ENCODE measurements at places on chromosomes 7 and 10. TPM values are rescaled to one million over a fixed set of nuclear protein-coding genes. Genes with fewer than 3 reads are reported as not detected.

DNA sequence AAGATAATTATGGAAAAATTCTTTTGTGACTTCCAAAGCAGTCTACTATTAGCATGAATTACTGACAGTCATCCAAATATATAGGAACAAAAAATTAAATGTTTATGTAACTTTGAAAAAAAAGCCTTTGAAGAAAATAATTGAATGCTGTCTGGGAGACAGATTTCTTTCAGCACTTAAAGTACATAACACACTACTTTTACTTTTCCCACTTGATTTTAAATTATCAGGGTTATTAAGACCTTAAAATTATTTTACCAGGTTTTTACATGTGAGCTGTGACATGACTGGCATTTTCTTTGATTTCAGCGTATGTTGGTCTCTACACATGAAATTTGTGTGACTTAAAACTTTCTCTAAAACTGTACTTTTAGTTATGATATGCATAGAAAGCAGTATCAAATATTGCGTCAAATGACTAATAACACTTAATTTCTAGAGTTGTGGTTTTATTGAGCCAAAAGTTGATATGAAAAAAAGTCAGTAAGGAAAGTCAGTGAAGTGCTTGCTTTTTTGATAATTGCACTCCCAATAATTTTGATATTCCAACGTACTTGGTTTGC lies 3.1 kb downstream of the PTEN start:
- H3K36me3 ChIP-seq = peaks cover 9% of the 10 kb centered on the region

DNA sequence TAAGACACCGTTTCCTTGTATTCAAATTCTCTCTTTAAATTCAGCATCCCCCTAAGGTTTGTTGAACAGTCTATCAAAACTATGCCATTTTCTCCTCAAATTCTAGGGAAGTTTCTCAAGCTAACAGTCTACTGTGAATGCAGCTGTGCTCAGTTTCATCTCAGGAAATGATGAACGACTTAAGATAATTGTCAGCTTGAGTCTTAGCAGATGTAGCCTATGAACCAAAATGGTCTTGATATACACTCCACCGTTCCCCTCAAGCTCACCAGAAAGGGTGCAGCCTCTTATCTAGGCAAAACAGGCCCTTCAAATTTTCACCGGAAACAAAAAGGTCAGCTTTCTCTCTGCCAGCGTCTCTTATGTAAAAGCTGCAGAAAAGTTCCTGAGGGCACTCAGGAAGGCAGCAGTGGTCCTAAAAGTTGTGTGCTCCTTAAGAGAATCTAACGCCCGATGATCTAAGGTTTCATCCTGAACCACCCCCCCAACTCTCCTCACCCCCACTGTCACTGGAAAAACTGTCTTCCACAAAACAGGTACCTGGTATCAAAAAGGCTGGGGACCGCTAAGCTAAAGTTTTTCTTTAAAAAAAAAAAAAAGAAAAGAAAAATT lies 2.1 kb downstream of the DNAJC9 start:
- peak overlapping the region; percentile 94 for H3K4me3 ChIP-seq
- peak overlapping the region; percentile 74 for H3K27ac ChIP-seq
- H3K4me1 ChIP-seq = peaks cover 27% of the 10 kb centered on the region
- no peak for DNase-seq

DNA sequence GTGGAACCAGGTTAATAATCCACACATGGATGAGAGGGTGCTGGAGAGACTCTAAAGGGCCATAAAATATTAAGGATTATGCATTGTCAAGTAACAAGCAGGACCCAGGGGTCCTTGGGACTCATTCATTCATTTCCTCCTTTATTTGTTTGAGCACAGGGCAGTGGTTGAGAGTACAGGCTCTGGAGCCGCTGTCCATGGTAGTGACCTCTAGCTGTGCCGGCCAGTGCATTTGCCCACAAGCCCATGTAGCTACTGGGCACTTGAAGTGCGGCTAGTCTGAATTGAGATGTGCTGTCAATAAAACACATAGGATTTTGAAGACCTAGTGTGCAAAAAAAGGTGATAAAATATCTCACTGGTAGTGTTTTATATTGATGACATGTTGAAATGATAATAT lies 137.6 kb downstream of the C10orf105 start:
- no peak overlapping the region for H3K4me3 ChIP-seq
- H3K4me1 ChIP-seq = peaks cover 7% of the 10 kb centered on the region
- DNase-seq = no peak
- H3K36me3 ChIP-seq = no peaks in the 10 kb centered on the region
- no peak overlapping the region for H3K27ac ChIP-seq
- no peaks in the 10 kb centered on the region for H3K27me3 ChIP-seq

DNA sequence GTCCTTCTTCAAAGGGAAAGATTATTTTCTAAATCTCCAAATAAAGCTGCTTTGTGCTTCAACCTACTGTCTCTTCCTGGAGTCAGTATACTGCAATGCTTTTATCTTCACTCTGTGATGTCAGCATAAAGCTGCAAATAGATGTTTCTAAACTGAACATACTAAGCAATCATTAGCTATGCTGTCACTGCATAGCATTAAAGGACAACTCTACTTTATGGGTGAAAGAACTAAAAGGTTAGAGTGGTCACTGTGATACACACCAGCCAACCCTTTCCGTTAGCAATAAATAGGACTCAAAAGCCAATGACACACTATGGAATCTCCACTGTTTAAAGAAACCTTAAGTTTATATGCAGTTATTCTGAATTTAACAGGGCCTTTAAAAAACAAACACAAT lies 1.8 kb downstream of the CCDC186 start:
- H3K27ac ChIP-seq = 0 out of 2 replicates have a peak overlapping the region, but pooled peaks have one; percentile 7
- no peaks in the 10 kb centered on the region for H3K27me3 ChIP-seq
- DNase-seq = no peak

CALHM1 gene
- total RNA-seq = 0.30 TPM

PGAM2 gene
- total RNA-seq = 2.4 TPM

DNA sequence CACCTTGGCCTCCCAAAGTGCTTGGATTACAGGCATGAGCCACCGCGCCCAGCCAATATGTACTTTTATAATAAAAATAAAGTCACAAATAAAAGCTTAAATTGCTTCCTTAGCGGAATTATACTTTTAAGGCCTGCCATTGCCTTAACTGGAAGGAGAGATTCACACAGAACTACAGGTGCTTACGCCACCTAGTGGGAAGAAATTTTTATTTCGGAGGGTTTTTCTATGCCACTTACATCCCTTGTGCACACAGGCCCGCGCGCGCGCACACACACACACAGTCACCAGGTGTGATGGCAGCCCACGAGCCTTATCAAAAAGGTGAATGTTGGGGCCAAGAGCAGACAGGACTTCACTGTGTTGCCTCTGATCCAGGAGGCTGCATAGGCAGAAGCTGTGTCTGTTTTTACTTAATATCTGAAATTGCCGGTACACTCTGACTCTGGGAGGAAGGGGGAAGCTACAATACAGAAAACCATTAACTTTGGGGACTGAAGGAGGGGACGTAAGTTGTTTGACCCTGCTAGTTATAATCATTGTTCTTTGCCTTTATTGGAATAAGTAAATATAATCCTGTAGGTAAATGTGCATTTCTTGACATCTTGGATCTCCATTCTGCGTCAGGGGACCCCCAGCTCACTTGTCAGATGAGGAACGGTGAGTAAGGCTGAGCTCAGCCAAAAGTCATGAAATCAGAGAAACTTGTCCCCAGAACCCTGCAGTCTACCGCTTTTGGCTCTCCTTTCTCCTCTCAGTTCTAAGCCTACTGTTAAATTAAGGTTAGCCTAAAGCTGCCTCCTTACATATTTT lies 87.1 kb downstream of the SLC16A9 start:
- no peak overlapping the region for H3K27ac ChIP-seq
- no peaks in the 10 kb centered on the region for H3K36me3 ChIP-seq
- H3K4me3 ChIP-seq = no peak overlapping the region
- peaks cover 17% of the 10 kb centered on the region for H3K4me1 ChIP-seq

DNA sequence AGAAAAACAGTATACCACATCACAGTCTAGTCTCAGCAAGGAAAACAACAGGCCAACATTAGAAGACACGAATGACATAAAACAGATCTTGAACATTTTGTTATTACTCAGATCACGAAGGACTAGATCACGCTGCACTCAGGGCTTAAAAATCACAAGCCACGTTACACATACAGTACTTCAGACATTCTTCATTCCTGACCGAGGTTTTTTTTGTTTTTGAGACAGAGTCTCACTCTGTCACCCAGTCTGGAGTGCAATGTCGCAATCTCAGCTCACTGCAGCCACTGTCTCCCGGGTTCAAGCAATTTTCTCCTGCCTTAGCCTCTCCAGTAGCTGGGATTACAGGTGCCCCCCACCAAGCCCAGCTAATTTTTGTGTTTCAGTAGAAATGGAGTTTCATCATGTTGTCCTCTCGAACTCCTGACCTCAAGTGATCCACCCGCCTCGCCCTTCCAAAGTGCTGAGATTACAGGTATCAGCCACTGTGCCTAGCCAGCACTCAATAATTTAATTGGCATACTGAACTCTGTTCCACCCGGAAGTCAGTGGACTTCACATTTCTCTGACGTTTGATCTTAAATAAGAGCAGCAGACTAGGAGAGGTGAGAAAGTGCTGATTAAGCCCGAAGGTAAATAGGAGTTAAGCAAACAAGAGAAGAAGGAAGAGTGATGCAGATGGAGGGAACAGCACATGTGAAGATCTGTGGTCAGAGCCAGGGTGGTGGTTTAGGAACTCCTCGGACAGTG lies 3.5 kb downstream of the AIMP2 start:
- peaks cover 15% of the 10 kb centered on the region for H3K4me1 ChIP-seq
- H3K4me3 ChIP-seq = no peak overlapping the region
- H3K27ac ChIP-seq = peak overlapping the region; percentile 87

- H3K4me1 ChIP-seq = peaks cover 30% of the 10 kb centered on the region
- H3K27ac ChIP-seq = no peak overlapping the region
- 0 out of 2 replicates have a peak, but pooled peaks cover 3% of the 10 kb centered on the region for H3K36me3 ChIP-seq
- no peak overlapping the region for H3K4me3 ChIP-seq
- DNase-seq = no peak
These were observed 12.9 kb downstream of the UNCX start for GRCh38 chr7:1245524-1246050.

ADAM12 gene
- total RNA-seq = 0.22 TPM

GRCh38 chr7:28155964-28156363 lies 24.6 kb downstream of the JAZF1 start:
- peaks cover 8% of the 10 kb centered on the region for H3K36me3 ChIP-seq
- H3K27ac ChIP-seq = no peak overlapping the region
- H3K27me3 ChIP-seq = no peaks in the 10 kb centered on the region
- no peak overlapping the region for H3K4me3 ChIP-seq
- H3K4me1 ChIP-seq = peaks cover 33% of the 10 kb centered on the region

DNA sequence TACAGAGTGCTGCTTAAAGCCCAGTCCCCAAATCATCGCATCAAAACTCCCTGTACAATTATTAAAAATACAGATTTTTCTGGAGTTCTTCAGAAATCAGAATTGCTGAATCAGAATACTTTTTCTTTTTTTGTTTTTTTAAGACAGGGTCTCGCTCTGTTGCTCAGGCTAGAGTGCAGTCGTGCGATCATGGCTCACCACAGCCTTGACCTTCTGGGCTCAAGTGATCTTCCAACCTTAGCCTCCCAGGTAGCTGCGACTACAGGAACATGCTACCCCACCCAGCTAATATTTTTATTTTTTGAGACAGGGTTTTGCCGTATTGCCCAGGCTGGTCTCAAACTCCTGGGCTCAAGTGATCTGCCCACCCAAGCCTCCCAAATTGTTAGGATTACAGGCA lies 3.9 kb downstream of the BBIP1 start:
- DNase-seq = no peak
- H3K4me1 ChIP-seq = peaks cover 21% of the 10 kb centered on the region
- H3K27me3 ChIP-seq = no peaks in the 10 kb centered on the region
- H3K27ac ChIP-seq = no peak overlapping the region
- no peaks in the 10 kb centered on the region for H3K36me3 ChIP-seq

- H3K36me3 ChIP-seq = no peaks in the 10 kb centered on the region
- H3K27me3 ChIP-seq = peaks cover 23% of the 10 kb centered on the region
- H3K27ac ChIP-seq = no peak overlapping the region
- DNase-seq = no peak
- H3K4me1 ChIP-seq = peaks cover 60% of the 10 kb centered on the region
- H3K4me3 ChIP-seq = no peak overlapping the region
These were observed 15.1 kb upstream of the ZMIZ1 start for GRCh38 chr10:79053481-79054202.

DNA sequence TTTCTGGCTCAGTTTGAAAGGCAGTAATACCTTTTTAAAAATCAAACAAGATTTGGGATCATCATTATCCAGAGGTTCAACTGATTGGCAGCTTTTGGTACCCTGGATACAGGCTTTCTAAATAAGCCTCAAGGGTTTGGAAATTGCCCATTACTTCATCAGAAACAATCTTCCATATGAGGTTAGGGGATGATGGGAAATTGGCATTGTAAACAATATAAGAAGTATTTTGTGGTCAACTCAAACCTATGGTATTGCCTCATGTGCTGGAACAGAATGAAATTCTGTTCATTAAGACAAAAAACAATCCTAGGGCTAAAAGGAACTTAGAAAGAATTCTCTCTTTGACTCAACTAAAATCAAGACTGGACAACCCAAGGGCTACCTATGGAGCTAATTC lies 92.6 kb upstream of the HECTD2 start:
- DNase-seq = no peak
- no peaks in the 10 kb centered on the region for H3K4me1 ChIP-seq
- H3K4me3 ChIP-seq = no peak overlapping the region

DNA sequence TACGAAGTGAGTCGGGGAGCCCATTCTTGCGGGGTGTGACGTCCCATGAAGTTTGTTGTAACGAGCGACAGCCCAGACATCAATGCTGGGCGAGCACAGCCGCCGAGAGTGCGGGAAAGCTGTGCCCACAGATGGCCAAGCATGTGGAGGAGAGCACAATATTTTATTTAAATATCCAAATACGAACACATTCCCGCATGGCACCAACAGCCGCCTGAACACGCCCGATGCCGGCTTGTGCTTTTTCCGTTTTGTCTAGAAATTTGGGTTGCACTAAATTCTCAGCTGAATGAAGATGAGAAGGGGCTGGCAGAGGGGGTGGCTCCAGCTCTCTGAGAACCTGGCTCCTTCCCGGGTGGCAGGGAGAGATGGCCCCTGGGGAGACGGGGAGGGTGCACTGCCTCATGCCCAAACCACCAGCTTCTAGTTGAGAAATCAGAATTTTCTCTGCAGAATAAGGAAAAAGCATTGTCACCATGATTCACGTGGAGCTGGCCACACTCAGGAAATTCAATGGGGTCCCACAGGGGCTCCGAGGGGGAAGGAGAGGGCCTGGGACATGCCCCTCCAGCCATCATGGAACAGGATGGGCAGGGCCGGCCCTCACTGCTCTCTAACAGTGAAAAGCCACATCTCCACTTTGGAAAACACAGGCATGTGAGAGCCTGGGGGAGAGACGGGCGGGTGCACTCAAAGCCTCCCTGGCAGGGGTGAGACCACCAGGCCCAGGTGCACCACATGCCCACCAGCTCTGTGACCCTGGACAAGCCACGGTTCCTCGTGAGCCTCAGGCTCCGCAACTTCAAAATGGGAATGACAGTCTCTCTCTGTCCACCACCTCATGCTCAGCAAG lies 48.3 kb downstream of the EBF3 start:
- peaks cover 14% of the 10 kb centered on the region for H3K4me1 ChIP-seq
- H3K27ac ChIP-seq = no peak overlapping the region
- no peak for DNase-seq
- no peak overlapping the region for H3K4me3 ChIP-seq
- H3K36me3 ChIP-seq = no peaks in the 10 kb centered on the region

- H3K27ac ChIP-seq = no peak overlapping the region
- no peaks in the 10 kb centered on the region for H3K27me3 ChIP-seq
- peaks cover 13% of the 10 kb centered on the region for H3K36me3 ChIP-seq
- no peak for DNase-seq
These were observed 9.9 kb downstream of the WDR86 start for GRCh38 chr7:151399906-151400305.

GRCh38 chr7:44330331-44330730 lies 4.9 kb upstream of the CAMK2B start:
- peaks cover 34% of the 10 kb centered on the region for H3K27me3 ChIP-seq
- H3K4me3 ChIP-seq = no peak overlapping the region
- DNase-seq = no peak
- peaks cover 15% of the 10 kb centered on the region for H3K4me1 ChIP-seq
- H3K27ac ChIP-seq = no peak overlapping the region

Measured in WTC11 (cell line).